Activated T-cell treated with anti-CD3 and anti-CD28 coated beads for 4 hours (primary cell): ENCODE measurements at places on chromosomes 5 and 9.

GRCh38 chr5:1026700-1027621 lies 18.4 kb downstream of the NKD2 start:
- no peak for DNase-seq

DNA sequence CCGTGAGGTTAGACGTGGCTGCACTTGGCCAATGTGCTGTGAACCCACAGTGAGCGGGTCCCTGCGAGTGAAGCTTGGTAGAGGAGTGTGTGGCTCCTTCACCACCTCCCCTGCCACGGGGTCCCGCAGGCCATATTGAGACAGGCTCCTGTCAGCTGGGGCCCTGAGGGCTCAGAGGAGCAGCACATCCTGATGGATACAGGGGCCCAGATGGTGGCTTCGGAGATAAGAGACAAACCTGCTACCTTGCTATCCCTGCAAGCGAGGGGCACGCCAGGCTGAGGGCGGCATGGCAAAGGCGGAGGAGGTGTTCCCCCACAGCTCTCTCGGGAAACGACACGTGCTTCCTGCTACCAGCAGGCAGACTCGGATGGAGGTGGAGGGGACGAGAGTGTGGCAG lies 33.1 kb downstream of the SLC6A3 start:
- no peak for DNase-seq

GRCh38 chr9:115234094-115234493 lies 116.1 kb upstream of the TNC start:
- no peak for DNase-seq

DNA sequence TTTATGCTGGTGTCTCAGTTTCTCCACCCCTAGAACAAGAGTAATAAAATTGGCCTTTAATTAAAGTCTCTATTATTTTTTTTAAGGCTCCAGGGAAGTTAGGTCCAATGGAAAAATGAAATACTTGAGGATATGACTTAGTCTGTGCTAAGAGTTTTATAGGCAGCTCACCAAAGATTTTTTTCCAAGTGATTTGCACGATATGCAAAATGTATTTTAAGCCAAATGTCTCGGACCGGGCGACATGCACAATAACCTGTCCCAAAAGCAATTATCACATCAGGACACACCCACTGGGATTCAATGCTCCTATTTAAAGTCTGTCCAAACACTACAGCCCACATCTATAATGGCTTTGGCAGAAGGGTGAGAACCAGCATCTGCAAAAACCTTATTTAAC lies 136.1 kb upstream of the ANKH start:
- DNase-seq: no peak

GRCh38 chr5:131857388-131857787 lies 60.6 kb upstream of the FNIP1 start:
- DNase-seq: no peak

DNA sequence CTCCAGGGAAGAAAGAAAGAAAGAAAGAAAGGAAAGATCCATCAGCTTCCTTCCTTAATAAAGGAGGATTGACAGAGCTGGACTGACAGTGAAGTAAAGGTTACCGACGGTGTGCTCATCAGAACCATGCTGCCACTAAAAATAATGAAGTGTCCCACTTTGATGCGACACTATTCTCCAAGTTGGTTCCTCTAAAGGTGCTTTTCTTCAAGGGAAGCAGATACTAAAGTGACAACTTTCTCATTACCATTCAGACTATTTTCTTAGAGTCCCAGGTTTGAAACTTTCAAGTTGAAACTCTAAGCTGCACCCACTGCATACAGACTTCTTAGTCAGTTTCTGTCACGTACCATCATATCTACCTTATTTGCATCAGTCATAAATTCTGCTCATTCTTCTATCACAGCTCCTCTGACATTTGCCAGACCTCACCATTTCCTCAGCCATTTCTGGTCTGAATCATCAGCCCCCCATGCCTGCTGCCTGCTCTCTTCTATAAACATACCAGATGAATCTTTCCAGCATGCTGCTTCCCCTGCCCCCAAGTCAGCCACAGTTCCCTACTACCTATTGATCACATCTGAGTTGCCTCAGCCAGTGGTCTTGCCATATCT lies 177.6 kb downstream of the DEPDC1B start:
- DNase-seq: no peak

GRCh38 chr9:68706363-68707201 lies 1.5 kb downstream of the PIP5K1B start:
- DNase-seq: no peak

DNA sequence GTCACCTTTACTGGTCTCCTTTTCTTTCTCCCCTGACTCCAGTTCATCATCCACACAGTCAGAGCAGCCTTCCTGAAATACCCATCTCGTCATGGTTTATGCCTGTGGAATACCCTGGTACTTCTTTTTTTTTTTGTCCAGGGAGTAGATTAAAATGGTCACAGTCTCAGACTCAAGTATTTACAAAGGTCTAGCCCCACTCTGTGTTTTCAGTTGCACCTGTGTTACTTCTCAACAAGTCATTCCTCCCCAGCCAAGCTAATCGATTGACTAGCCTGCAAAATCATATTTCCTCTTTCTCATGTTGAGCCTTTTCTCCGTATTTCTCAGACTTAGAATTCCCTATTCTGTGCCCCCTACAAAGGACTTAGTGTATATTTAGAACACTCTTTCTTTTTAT lies 155.2 kb upstream of the KCNN2 start:
- DNase-seq: no peak

DNA sequence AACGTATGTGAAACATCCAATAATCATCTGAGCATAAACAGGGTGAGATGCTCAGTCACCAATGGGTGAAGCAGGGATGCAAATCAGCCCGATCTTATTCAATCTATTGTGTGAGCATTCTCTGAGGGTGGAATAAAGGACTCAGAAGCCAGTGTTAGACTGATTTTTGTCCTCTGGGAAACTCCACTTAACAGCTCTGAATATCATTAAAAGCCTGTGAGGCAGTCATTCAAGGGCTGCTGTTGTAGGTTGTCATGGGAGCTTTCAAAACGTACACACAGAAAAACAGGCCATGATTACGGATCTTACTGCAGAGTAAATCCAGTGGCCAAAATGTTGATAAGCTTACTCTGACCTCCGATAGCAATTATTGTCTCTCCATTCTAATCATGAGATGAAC lies 266.5 kb upstream of the EFNA5 start:
- no peak for DNase-seq

- DNase-seq: no peak
Observed at GRCh38 chr5:148805326-148806290, 20.8 kb upstream of the ADRB2 start.

GRCh38 chr9:17531642-17532254 lies 47.1 kb upstream of the SH3GL2 start:
- DNase-seq: no peak

GRCh38 chr5:8053270-8053669 lies 184.3 kb downstream of the MTRR start:
- no peak for DNase-seq

GRCh38 chr5:138180183-138180782 lies 1.4 kb downstream of the KIF20A start:
- DNase-seq: no peak

GRCh38 chr9:123775289-123776284 lies 154.3 kb downstream of the DENND1A start:
- DNase-seq: no peak

- no peak for DNase-seq
Observed at GRCh38 chr9:75539523-75539922, 350.9 kb upstream of the PCSK5 start.

DNA sequence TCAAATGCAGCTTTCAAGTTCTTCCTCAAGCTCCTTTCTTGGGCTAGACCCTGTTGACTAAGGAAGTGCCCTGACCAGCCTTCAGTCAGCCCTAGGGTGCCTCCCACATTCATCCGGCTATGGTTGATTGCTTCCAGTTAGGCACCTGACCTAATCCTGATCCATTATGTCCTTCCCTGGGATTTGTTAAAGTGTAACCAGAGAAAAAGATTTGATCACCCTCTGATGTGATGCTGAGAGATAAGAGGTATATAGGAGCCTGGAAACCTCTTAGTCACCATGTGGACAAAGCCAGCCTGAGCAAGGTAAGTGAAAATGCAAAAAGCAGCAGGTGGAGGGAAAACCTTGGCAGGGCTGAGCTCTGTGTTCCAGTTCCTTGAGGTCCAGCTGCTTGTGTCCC lies 178.8 kb upstream of the ERCC6L2 start:
- no peak for DNase-seq

GRCh38 chr9:94941211-94941875 lies 214.8 kb downstream of the AOPEP start:
- DNase-seq: no peak
